ENCODE measurements at places on chromosomes 2 and 18.

- DNase-seq, result no peak
Measured at GRCh38 chr2:56084111-56084901, 99.5 kb upstream of the CCDC85A start.

DNA sequence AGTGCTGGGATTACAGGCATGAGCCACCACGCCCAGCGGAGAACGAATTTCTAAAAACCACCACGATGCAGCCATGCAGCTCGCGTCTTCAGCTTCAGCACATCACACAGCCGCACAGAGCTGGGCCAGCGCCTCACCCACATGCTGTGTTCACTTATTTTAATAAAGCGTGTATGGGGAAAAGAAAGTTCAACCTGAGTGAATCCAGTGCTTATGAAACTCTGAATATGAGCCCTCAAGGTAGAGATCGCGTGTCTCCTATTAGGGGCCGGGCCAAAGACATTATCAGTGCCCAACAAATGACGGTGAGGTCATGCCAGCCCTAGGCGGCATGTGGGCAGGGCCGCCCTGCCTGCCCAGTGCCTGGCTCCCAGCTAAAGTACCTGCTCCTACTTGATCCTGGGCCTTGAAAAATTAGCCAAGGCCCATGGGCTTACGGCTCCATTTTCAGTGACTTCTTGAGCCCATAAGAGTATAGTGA is 44.3 kb downstream of the SPRED2 start:
- no peak for DNase-seq

DNA sequence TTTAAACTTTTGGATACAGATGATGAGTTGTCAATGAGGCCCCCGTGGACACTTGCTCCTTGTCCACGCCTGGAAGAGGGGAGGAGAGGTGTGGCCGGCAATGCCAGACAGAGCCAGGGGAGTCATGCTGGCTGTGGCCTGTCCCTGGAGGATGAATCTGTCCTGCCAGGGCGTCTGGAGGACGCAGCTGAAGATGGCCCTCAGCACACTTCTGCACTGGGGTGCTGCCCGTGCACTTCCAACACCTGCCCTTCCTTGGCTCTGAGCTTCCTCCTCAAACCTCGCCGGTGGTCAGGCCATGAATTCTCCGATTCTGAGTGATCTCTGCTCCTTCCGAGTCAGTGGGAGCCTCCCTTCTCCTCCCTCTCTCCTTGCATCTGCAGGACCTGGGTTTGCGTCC is 56.4 kb downstream of the KCNF1 start:
- DNase-seq, result no peak

- no peak for DNase-seq
Measured at GRCh38 chr18:23151414-23152099, 16.3 kb downstream of the CABLES1 start.

DNA sequence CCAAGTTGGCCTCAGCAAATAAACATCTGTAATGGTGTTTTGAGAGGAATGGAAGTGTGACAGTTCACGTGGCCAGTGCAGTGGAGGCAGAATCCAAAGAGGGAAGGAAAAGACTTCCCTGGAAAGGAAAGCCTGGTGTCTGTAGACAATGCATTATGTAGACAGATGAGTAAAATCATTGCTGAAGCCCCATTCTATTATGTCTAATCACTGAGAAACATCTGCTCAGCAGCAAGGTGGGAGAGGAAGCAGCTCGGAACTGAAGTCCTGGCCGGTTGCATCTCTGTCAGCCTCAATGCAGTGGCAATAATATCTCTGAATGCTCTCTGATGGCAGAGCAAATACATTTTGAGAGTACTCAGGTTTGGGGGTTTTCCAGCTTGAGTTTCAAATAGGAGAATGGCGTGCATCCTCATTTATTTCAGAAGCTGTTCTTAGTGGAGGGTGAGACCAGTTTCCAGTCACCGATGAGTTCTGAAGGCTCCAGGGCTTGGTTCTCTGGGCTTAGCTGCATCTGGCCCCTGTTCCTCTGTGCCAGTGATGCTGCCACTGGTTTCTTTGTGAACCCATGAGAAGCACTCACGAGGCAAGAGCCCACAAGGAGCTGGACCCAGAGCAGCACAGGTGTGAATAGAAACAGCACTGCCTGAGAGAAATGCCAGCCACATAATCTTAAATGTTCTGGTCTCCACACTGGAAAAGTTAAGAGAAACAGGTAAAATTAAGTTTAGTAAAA is 63.3 kb downstream of the RPIA start:
- DNase-seq, result no peak

GRCh38 chr18:69947361-69948133 is at the start of gene CD226:
Gene CD226 (minus strand): TSS chr18:69947873. CDS start chr18:69947406, 467 bp downstream.
- DNase-seq, result no peak

GRCh38 chr2:178404368-178404767 is 46.6 kb downstream of the PRKRA start:
- peak; percentile 4 for DNase-seq

GRCh38 chr2:241295326-241296095 is 20.0 kb downstream of the HDLBP start:
- DNase-seq, result no peak

- DNase-seq, result no peak
Measured at GRCh38 chr2:2853346-2853745, 522.3 kb upstream of the MYT1L start.

- DNase-seq, result no peak
Measured at GRCh38 chr2:200211643-200212042, 94.8 kb upstream of the SPATS2L start.

- DNase-seq, result no peak
Measured at GRCh38 chr18:5093902-5094301, 103.2 kb downstream of the AKAIN1 start.

DNA sequence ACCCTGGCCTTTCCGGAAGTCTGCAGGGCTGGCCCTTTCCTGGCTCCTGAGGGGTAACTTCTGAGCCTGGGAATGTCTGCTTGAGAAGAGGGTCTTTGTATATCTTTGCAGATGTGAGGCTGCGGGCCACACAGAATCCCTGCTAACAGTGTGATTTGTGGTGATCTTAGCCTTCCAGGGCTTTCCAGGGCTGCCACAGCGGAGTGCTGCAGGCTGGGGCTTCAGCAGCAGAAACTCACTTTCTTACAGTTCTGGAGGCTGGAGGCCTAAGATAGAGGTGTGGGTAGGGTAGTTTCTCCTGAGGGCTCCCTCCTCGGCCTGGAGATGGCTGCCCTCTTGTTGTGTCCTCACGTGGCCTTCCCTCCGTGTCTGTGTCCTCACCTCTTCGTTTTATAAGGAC is 294.7 kb upstream of the HS6ST1 start:
- no peak for DNase-seq

DNA sequence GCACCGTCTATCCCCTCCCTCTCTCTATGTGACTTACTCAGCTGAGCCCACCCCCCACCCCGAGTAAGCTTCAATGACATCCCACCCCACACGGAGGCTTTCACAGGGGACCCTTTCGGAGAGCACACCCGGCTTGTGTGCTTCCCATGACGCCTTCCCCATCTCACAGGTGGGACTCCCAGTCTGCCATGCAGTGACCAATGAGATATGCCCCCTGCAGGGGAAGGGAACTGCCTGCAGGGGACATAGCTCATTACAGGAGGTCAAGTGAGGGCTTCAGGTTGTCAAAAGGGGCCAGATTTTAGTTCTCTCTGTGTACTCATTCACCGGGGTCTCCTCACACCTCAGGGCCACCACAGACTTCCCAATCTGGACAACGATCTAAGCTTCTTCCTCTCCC is 112.6 kb downstream of the GAREM1 start:
- DNase-seq, result no peak

DNA sequence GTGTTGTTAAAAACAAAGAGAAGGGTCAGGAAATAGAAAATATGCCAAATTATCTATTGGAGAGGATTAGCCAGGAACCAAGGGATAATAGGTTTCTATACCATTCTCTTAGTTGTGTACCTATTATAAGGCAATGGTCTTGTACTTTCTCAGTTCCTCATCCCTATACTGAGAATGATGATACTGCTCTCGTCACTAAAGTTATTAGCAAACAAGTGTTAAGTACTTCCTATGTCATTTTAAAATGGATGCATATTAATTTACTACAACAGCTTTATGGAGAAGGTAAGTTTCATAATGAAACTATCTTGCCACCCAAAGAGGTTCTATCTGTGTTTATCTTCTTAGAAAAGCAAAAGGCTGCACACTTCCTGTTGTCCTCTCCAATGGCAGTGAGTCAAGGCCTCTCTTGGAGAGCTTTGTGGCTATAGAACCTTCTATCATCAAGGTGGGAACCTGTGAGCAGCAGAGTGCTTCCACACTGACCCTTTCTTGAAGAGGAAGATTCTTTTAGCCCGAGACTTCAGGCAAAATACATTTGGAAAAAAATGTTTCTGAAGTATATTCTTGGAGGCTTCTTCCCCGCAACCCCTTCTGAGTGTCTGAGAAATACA is 460.7 kb upstream of the FANCL start:
- no peak for DNase-seq

DNA sequence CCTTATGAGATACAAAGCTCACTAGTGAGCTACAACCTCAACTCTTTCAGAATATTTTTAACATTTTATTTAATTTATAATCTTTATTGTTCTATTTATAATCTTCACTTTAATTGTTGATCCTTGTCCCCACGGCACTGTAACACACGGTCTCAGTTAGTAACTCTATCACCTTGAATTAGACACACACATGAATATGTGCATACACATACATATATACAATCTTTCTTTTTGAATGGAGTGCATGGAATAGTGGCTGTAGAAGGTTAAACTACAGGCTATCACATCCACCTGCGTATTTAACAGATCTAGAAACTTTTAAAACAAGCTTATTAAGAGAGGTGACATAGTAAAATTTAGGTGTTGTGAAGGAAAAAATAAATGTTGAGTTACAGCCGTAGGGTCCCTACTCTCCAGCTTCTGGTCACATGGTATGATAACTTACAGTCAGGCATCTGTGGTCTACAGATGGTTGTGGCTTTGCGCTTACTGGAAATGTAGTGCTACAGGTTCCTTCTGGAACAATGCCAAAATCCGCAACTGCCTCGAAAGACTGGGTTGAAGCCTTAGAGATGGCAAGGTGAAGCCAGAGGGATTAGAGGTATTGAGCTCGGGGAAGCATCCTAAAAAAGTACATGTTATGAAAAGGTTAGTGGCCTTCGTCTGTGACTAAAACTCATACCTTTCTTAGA is 1324.1 kb upstream of the SLC39A10 start:
- no peak for DNase-seq

DNA sequence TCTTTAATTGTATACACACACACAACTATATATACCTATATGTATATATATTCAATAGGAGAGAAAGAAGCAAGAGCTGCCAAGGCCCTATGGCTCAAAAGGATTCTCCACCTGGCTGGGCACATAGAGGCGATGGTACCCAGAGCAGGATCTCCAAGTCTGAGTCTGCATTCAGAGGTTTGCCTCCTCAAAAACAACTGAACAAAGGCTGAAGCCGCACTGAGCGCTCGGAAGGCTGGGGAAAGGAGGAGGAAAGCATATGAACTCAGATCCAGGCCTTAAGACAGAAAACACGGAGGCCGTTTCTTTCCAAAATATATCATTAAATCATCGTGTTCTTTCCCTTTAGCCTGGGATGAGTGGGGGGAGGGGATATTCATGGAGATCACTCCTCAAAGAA is 3.6 kb downstream of the HOXD12 start:
- DNase-seq, result no peak

DNA sequence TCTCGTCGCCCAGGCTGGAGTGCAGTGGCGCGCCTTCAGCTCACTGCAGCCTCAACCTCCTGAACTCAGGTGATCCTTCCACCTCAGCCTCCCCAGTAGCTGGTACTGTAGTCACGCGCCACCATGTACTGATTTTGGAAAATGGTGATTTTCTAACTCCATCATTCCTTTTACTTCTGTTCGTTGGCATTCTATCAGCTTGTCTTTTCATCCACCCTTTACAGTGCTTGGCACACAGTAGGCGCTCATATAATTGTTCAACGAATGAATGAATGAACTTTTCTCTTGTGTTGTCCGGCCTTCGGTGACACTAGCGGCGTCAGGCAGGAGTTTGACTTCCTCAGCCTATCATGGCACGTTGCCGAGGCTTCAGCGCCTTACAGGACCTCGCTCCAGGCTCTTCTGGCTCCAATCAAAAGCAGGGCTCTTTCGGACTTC is 373 bp upstream of the MTHFD2 start:
- no peak for DNase-seq

- DNase-seq, result no peak
Measured at GRCh38 chr18:40987581-40987980, 967.5 kb upstream of the PIK3C3 start.

GRCh38 chr2:113171334-113172075 is 2.3 kb upstream of the PSD4 start:
- DNase-seq, result no peak

- no peak for DNase-seq
Measured at GRCh38 chr2:219628986-219629901, 1.8 kb downstream of the SLC4A3 start.

DNA sequence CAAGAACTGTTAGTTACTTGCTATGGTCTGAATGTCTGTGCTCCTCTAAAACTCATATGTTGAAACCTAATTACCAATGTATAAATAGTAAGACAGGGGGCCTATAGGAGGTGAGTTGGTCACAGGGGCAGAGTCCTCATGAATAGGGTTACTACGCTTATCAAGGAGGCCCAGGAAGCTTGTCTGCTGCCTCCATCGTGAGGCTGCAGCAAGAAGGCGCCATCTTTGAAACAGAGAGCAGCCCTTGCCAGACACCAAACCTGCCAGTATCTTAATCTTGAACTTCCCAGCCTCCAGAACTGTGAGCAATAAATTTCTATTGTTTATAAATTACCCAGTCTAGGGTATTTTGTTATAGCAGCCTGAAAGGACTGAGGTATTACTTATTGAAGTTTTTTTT is 79.1 kb downstream of the TGIF1 start:
- DNase-seq, result no peak

DNA sequence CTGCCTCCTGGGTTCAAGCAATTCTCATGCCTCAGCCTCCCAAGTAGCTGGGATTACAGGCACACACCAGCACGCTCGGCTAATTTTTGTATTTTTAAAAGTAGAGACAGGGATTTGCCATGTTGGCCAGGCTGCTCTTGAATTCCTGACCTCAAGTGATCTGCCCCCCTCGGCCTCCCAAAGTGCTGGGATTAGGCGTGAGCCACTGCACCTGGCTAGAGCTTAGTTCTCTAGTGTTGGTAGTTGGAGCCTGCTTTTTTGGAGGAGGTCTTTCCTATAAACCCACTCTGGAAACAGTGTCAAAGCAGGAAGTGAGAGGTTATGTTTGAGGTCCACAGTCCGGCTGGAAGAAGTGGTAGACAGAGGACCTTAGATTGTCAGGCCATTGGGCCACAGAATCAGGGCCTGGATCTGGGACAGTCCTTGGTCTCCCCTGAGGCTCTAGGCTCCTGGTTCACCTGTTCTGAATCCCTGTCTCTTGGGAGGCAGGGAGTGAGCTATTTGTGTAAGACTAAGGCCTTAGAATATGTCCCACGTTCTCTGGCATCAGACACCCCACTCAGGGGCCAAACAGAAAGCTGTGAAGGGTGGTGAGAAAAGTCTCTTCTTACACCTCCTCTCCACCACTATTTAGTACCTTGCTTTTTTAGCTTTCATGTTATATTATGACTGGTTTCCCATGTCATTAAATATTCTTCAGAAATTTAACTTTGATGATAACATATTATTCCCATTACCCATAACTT is 34.5 kb downstream of the PCBP1 start:
- DNase-seq, result no peak

Data from stimulated activated CD8-positive, alpha-beta memory T cell treated with anti-CD3 and anti-CD28 coated beads, Interleukin-15, amount 100 ng/mL, for 48 hours (primary cell).